ENCODE measurements at places on chromosomes 4 and X.

- DNase-seq: no peak
Measured at GRCh38 chr4:143285696-143286437, 50.8 kb upstream of the GAB1 start.

- DNase-seq: no peak
Measured at GRCh38 chrX:9638871-9639270, 126.8 kb downstream of the GPR143 start.

DNA sequence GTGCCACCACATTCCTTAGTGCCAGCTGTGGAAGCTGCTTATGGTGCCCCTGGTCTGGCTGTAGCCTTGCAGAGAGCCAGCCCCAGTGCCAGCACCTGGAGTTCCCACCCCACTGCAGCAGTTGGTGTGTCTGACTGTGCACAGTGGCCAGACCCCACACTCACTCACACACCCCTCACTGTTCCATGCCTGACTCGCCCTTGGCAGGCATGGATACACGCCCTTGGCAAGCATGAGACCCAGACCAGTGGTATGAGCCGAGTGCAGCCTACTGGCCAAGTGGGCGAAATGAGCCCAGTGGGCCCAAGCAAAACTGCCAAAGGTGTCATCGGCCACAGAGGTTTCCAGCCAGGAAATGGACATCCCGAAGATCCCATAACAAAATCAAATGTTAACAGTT lies 27.4 kb downstream of the NAA11 start:
- DNase-seq: no peak

GRCh38 chr4:174526731-174527130 lies 4.4 kb upstream of the HPGD start:
- no peak for DNase-seq

DNA sequence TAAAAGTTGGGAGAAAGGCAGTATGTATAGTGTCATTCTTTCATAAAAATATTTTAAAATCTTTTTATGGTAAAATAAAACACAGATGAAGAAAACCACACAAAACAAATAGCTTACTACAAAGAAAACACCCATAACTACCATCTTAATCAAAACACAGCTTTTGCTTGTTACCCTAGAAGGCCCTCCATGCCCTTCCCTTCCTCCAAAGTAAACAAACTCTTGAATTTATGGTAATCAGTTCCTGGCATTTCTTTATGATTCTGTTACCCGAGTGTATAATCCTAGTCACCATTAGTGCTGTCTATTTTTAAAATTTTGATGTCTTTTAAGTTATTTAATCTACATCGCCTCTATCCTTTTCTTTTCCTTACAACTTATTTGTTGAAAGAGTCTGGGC lies 170.9 kb downstream of the APBB2 start:
- DNase-seq: no peak

DNA sequence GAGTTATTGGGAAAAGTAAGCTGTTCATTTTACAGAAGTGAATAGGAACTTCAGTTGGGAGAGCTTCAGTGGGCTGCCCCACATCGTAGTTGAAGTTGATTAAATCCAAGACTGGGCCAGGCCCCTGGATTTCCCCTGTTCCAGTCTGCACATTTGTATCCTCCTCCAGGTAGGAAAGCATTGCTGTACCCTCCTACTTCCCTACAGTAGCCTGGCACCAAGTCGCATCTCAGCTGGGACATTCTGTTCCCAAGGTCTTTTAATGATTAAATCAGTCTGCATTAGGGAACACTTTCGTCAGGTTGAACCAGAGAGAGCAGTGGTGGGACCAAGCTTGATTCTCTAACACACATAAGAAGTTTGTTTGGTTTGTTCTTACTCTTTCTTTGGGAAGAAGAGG lies 165.8 kb upstream of the PPARGC1A start:
- no peak for DNase-seq

DNA sequence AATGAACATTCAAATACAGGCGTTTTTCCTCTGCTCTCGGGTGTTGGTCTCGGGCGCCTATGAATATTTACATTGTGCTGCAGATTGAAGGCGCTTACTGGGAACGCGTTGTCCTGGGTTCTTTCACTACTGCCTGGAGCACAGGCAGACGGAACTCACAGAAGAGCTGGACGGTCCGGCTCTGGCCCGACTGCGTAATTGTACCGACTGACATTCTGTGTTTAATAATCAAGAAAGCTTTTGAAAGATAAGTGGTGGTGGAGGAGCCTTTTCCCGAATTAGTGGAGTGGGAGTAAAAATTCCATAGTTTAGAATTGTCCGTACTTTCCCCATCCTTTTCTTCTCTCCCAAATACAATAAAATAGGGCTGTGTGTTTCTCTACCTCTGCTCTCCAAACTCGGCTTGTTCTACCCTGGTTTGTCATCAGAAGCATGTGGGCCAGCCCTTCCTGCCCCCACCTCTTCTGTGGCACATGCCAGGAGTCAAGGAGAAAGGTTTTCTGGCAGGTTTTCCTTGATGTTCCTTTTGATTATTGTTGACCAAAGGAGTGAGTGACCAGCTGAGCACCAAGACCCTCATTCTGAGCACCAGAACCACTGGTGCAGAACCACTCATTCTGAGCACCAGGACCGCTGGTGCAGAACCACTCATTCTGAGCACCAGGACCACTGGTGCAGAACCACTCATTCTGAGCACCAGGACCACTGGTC lies 2.3 kb downstream of the FHDC1 start:
- no peak for DNase-seq

DNA sequence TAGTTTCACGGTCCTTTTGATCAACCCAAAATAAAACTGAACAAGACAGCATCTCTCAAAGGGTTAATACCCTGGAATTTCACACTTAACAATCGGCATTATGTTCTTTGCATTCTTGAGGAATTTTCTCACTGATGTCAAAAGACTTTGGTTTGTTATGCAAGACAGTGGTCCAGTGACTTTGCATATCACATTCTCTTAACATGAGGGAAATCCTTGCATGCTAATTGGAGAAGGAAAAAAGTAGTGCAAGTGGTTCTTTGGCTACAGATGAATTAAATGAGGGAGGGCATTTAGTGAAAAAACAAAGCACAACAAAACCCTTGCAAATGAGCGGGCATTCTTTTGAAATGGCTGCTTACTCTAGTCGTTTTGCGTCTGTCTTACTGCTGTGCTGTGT lies 105.1 kb upstream of the LIMCH1 start:
- no peak for DNase-seq

Measured in activated CD4-positive, CD25-positive, alpha-beta regulatory T cell treated with anti-CD3 and anti-CD28 coated beads, Interleukin-2, amount 50 U/mL, for 16 hours (primary cell).